NCI-H524 treated with DMSO at 0.1 percent for 48 hours (cell line): ENCODE measurements at places on chromosomes 2 and 18.

GRCh38 chr2:205720451-205720902, 38.2 kb downstream of the NRP2 start:
- no peak for DNase-seq

DNA sequence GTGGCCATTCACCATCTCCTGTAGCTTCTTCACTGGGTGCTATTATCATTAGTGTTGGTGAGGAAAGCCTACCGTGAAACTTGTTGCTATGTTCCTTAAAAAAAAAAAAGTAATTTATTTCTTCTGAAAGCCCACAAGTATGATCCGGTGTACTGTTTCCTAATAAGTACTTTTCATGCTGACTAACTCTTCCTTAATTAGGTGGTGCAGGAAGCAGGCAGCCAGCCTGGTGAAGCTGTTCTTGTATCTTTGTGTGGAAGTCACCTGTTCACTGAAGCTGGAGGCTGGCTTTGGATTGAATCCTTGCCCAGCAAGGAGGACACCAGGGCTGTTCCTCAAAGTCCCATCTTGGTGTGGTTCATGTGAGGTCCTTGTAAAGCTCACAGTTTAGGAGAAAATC, 321.7 kb upstream of the THSD7B start:
- DNase-seq = no peak

GRCh38 chr2:50438259-50438658, 593.7 kb downstream of the NRXN1 start:
- DNase-seq = no peak

DNA sequence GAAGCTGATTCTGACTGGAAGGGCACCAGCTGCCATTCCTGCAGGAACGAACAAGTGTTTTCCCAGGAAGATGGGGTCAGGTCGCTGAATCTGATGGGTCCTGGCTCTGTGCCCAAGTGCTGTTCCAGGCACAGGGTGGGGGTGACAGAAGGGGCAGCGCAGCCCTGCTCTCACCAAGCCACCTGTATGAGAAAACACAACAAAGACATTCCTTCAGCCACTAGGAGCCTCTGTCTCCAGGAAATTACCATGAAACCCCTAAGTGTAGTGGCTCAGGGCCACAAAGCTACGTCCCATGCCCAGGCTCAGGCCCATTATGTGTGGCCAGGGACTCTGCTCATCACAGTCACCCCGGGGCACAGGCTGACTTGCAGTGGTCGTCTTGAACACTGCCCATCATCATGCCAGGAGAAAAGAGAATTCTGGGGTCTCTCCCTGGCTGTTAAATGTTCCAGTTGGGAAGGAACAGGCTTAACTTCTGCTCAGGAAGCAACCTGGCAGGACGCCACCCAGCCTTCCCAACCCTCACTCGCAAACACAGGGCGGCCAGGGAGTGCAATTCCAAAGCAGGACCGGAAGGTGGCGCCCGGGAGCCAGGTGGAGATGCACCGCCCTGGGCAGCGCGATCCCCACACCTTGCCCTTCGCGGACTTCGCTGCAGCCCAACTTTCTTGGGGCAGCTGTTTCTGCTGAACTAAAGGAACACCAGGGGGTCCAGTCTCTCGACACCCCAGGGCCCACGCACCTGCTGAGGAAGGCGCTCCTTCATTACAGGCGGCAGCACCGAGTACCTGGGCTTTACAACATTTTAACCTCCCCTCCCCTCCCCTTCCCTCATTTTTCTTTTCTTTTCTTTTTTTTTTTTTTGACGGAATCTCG, 11.0 kb upstream of the SFTPB start:
- peak; percentile 28 for DNase-seq

- no peak for DNase-seq
Measured at GRCh38 chr2:144796936-144797335, 277.0 kb upstream of the ZEB2 start.

DNA sequence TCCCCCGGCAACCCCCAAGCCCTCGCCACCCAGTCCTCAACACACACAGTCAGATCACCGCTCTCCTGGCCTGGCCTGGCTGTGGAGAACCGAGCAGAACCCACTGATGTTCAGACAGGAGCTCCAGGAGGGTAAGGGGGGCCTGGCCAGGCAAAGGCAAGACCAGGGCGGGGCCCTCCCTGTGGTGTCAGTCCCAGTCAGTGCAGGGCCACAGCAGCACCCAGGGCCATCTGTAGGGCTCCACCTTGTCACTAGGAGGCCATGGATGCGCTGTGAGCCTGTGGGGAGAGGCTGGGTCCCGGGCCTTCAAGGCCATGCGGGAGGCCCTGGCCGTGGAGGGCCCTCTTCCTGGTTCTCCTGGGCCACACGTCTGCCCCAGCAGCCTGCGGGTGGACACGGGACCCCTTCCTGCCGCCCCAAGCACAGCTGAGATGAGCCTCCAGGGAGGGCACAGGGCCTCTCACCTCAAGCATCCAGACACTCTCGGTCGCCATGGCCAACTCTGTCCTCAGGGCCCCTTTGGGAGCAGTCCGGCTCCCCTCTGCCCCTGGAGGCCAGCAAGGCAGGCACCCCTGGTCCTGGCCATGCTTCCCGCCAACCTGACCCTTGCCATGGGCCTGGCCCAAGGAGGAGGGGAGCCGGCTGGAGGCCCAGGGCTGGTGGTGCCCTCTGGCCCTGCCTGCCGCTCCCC, 2.0 kb downstream of the ANO7 start:
- DNase-seq = no peak

DNA sequence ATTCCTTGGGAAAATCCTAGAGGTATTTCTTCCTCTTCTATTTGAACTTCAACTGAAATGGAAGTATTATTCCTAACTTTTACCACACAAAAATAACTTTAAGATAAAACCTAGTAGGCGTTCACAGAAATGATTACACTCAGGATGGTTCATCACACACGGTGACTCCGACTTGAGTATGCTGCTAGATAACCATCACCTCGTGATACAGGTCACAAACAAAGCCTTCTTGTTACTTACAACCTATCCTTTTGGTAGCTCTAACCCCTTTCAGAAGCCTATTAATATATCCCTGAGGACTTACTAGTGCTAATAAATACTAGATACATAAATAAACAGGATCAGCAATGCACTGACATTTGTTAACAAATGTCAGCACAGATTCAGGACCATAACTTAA, 101.0 kb upstream of the DNER start:
- no peak for DNase-seq

DNA sequence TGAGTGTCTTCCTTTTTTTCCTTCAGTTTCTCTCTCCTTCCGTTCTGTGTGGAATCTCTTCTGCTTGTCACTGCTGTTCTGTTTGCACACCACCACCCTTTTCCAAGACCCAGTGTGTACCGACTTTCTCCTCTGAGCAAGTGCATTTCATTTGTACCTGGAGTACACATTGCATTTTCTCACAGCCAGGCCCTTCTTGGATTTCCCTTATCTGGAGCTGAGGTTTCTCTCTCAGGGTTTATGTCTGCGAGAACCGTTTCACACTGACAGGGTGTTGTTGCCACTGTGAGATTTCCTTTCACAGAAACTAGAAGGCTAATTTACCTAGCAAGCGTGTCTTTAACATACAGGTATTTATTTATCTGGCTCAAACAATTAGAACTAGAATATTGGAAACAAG, 26.2 kb downstream of the NCOA1 start:
- DNase-seq = no peak

DNA sequence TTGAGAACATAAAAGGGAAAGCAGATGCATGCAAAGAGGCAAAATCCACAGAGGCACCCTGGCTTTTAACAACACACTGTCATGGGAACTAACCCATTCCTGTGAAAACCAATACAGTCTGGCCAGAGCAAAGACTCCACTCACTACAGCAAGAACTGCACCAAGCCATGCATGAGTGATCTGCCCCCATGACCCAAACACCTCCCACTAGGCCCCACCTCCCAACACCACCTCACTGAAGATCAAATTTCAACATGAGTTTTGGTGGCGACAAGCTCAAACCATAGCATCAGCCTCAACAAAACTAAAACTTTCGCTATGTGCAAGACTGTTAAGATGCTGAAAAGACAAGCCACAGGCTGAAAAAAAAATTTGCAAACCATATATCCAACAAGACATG, 162.8 kb downstream of the SMAD2 start:
- no peak for DNase-seq

GRCh38 chr2:150188800-150189199, 298.7 kb downstream of the RND3 start:
- DNase-seq = no peak

DNA sequence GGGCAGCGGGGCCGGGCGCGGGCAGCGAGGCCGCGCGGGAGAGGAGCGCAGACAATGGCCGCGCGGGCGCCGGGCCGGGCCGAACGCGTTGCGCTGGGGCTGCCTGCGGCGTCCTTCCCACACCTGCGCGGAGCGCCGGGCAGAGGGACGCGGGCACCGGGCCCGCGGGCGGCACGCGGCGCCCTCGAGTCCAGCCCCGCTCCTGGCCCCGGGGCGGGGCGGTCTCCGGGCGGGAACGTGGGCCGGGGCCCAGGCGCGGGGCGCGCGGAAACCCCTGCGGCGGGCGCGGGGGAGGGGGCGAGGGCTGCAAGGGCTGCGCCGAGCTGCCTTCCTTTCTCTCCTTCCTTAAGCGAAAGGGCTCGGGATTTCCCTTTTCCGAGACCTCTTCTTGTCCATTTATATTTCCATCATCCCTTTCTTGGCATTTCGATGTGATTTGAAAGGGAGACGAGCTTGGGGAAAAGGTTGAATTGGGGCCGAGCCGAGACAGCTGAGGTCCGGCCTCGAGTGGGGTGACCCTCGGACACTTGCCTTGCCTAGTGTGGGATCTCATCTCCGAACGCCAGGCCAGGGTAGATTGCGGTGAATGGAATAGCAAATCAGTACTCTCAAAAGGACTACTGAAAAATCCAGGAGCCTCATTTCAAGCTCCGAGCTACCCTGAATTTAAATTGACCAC, 676 bp downstream of the KLHL23 start:
- DNase-seq = no peak

DNA sequence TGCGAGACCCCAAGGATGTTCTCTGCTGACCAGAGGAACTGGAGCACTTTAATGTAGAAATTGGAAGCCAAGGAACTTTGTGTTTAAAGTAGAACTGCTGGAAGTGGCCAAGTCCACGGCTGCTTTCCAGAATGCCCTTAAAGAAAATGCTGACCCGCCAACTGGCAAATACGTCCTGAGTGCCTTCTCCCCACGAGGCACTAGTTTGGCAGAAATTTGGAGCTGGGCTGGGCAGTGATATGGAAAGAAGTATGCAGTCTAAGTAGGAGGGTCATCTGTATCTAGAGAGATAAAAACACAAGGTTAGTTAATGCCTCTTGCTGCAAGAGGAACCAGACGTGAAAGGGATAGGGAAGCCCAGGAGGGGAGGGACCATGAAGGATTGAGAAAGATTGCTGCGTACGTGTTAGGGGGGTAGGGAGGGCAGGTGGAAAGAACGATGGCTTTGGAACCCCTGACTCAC, 59.3 kb upstream of the RFX8 start:
- no peak for DNase-seq

DNA sequence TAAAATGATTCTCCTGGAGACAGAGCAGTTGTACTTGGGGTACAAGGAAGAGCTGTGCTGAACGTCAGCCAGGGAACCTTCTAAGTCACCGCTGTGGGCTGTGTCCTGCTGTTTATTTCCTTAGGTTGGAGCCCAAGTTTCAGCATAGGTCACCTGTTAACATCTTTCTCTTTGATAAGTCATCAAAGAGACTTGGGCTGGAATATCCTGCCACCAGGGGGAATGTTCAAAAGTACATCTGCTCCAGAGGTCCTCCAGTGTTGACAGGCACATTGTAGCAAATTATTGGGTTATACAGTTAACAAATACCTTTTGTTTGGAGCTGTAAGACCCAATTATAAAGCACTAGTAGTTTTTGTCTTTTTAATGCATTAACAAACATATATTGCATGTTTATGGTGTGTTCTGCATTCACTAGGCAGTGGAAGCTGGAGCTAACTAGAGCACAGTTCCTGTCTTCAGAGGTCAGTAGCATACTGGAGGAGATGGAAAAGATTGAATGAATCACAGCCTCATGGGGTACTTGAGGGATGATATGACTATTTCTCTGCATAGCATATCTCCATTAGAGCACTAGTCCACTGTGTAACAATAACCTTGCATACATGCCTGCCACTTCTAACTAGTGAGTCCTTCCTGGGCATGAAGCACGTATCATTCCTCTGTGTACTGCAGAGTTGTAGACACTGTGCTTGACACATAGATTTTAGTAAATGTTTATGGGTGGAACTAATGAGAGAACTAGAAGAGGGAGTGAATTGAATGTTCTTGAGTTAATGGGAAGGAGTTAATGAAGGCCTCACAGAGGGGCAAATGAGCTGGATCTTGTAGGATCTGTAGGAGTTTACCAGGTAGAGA, 182.1 kb downstream of the AGAP1 start:
- DNase-seq = no peak

DNA sequence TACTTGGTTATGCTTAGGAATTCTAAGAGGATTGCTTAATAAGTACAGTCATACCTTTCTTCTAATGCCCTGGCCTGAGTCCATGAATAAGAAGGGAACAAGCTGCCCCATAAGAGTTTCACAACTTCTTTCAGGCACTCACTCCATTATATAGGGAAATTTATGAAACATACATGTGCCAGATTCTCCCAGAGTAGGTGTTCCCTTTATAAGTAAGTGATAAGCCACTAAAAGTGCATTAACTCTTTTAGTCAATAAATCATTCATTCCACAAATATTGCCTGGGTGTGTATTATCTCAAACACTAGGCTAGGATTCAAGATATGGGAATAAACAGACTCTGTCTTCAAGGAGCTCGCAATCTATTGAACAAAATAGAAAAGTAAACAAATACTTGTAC, 84.5 kb upstream of the RBBP8 start:
- no peak for DNase-seq

GRCh38 chr2:80706541-80706940, 402.0 kb upstream of the LRRTM1 start:
- DNase-seq = no peak

DNA sequence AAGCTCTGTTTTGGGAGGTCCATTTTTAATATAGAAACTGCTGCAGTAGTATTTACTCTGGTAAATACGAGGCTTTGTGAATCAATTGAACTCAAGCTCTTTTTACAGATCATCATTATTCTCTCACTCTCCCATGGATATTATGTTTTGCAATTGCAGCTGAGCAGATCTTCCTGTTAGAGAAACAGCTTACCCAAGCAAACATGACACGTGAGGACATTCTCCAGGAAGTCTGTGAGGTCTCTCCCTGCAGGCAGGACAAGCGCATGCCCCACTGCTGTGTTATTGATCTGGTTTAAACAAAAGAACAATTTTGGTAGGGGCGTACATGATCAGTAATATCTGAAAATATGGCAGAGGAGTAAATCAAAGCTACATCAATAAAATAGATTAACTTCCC, 72.1 kb downstream of the COL6A3 start:
- DNase-seq = no peak

GRCh38 chr2:131105950-131106801, 1.0 kb downstream of the PLEKHB2 start:
- DNase-seq = no peak

DNA sequence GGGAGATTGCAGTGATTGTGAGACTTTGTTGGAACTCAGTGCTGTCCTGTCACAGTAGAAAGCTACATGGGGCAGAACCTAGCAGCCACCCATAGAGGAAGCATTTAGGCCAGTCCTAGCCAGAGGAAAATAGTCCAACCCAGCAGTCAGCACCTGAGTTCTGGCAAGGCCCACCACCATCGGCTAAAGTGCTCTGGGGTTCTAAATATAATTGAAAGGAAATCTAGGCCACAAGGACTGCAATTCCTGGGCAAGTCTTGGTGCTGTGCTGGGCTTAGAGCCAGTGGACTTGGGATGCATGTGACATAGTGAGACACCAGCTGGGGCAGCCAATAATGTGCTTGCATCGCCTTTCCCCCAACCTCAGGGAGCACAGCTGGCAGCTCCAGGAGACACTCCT, 28.9 kb upstream of the ACTR2 start:
- DNase-seq = no peak
